Stimulated activated CD4-positive, alpha-beta T cell treated with anti-CD3 and anti-CD28 coated beads, Interleukin-15, amount 100 ng/mL, for 1 hour (primary cell): ENCODE measurements at places on chromosomes 12 and 14.

- DNase-seq, result no peak
Measured at GRCh38 chr14:52936437-52936836, 14.4 kb downstream of the FERMT2 start.

DNA sequence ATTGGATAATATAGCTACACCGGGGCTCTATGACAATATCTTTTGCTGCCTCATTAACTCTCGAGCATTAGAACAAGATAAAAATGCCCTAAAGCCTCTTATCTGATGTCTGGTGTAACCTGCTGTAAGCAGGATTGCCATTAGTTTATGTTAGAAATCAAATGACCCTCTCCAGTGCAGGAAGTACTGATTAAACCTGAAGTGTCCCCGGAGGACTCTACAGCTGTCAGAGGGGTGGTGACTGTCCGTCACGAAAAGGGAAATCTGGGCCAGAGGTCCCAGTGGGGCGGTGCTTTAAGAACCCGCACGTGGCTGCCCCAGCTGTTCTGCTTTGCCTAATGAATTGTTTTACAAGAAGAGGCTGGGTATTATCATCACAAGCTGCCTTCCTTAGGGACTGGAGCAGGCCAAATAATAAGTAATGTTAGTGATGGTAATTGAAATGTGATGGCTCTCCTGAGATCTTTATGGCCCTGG is 55.7 kb downstream of the LIN52 start:
- DNase-seq, result no peak

GRCh38 chr12:107461222-107461975 is 224.2 kb upstream of the PWP1 start:
- DNase-seq, result no peak

- DNase-seq, result no peak
Measured at GRCh38 chr12:132138941-132139871, 4.9 kb downstream of the DDX51 start.

- no peak for DNase-seq
Measured at GRCh38 chr12:70106347-70106746, 136.9 kb upstream of the CNOT2 start.

- no peak for DNase-seq
Measured at GRCh38 chr12:107560899-107561285, 124.7 kb upstream of the PWP1 start.

DNA sequence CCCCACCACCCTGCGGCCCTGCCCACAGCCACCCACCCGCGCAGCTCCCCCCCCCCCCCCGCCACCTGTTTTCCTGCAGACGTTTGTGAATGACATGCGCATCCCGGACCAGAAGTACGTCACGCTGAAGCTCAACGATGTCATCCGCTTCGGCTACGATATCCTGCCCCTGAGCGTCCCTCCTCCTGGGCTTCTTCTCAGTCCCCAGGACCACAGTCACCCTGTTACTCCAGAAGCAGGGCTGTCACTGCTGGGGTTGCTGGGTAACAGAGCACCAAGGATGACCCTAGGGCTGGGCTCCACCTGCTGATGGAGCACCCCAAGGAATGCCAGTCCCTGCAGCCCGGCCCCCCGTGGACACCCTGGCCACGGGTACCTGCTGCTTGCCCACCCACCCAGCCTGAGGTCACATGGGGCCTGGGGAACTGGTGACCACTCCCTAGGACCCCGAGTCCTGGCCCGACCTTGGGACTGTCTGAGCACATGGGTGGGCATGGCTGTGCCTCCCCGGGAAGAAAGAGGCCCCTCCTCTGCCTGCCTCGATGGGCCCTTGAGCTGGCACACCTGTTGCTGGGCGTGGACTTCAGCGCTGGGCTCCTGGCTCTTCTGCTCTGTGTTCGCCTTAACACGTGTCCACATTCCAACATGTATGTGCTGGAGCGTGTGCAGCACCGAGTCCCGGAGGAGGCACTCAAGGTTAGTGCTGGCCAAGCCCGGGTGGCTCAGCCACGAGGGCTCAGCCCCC is 12.9 kb downstream of the CEP170B start:
- no peak for DNase-seq

GRCh38 chr12:126993898-126994297 is 1273.1 kb upstream of the TMEM132C start:
- DNase-seq, result no peak

DNA sequence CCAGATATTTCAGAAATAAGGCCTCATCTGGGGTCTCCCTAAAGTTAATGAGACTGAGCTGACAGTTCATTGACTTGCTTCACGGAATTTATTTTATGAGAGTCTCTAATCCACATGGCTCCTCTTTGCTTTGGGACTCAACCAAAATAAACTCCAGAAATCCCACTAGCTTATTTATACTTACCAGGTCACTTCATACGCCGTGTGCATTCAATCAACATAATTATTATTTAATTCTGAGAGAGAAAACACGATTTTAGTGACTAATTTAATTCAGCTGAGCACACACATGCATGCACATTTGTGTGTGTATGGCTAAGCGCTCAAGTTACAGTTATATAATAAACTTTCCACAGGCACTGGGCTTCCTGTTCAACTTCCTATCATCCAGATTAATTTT is 333.4 kb upstream of the CCDC196 start:
- DNase-seq, result no peak

DNA sequence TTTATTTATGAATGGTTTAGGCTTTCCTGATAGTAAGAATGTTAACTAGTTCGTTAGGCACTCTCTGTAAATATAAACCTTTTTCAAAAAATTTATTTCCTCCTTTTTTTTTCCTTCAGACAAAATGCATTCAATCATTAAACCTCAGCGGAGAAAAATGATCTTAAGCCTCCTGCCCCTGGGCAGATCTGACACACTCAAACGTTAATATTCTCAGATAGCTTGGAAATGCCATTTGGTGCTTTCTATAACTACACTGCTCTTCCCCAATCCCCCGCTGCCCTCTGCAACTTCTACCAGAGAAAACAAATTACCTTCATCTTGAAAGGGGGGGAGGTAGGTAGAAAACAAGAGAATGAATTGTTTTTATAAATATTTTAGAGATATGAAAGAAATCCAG is 521.2 kb downstream of the MED13L start:
- no peak for DNase-seq

- DNase-seq, result no peak
Measured at GRCh38 chr12:26434299-26435068, 239.1 kb downstream of the SSPN start.

- DNase-seq, result no peak
Measured at GRCh38 chr14:62905566-62905965, 139.7 kb downstream of the KCNH5 start.

- DNase-seq, result no peak
Measured at GRCh38 chr12:16218934-16219751, 58.3 kb downstream of the SLC15A5 start.

DNA sequence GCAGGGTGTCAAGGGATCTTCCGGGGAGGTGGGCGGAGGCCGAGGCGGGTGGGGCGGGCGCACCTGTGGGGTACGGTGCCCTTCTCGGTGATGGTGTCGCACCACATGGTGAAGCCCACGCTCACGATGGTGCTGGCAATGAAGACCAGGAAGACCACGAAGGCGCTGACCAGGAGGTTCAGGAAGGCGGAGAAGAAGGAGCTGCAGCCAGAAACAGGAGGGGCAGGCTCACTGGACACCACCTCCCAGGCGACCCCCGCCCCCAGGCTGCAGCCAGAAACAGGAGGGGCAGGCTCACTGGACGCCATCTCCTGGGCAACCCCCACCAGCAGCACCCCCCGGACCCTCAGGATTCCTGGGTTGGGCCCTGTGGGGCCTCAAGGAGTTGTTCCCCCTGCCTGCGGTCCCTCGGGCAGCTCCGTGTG is 7.6 kb downstream of the TMEM179 start:
- no peak for DNase-seq

GRCh38 chr14:53237488-53237887 is 84.4 kb upstream of the DDHD1 start:
- no peak for DNase-seq

- no peak for DNase-seq
Measured at GRCh38 chr14:29740491-29740890, 187.2 kb downstream of the PRKD1 start.

DNA sequence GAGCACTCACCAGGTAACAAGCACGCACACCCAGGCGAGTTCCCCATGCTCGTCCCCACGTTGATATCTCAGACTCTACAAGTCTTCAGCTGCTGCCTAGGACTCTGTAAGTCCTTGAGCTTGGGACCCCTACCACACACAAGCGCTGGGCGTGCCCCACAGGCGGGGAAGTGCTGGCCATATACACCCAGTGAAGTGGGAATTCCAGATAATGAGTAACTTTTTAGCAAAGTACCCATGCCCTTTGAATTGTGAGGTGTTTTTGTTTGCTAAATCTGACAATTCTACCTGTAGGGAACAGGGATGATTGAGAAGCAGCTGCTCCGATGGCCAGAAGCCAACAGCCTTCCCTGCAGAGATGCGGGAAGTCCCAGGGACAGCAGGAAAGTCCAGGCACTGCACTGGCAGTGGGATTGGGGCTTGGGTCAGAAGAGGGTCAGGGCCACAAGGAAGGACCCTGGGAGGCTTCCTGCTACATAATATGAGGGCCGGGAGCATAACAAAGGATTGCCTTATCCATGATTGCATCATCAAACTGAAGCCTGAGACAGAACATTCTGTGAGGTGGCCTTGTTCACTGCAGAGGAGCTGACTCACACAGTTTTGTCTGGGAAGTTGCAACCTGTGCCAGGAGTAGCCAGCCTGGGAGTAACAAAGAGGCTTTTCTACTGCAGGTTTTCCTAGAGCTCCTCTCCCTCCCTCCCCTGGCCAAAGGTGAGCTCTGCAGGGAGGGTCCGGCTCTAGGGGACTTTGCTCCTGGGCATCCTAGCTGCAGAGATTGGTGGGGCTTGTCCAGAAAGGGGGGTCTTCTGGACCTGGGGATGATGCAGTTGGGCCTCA is 13.2 kb upstream of the SERPINA3 start:
- no peak for DNase-seq

GRCh38 chr12:19575337-19576243 is 136.3 kb downstream of the AEBP2 start:
- no peak for DNase-seq

DNA sequence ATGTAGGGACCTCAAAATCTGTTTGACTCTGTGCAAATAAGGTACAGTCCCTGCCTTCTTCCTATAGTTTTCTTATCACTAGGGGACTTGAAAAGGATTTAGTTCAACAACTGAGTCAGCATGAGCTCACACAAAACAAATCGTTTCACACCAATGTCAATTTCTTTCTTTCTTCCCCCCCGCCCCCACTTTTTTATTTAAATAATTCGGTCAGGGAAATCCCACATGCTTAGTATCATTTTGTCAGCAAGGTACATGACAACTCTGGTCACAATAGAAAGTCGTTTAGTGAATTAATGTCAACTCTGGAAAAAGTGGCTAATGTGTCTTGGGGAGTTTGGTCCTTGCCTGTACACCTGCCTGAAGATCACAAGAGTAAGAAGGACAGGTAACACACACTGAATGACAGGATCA is 232.2 kb upstream of the PLEKHG7 start:
- DNase-seq, result no peak

GRCh38 chr14:92499234-92499633 is 14.3 kb upstream of the RIN3 start:
- no peak for DNase-seq

GRCh38 chr12:46370380-46370734 is 2.2 kb downstream of the SLC38A2 start:
- no peak for DNase-seq

DNA sequence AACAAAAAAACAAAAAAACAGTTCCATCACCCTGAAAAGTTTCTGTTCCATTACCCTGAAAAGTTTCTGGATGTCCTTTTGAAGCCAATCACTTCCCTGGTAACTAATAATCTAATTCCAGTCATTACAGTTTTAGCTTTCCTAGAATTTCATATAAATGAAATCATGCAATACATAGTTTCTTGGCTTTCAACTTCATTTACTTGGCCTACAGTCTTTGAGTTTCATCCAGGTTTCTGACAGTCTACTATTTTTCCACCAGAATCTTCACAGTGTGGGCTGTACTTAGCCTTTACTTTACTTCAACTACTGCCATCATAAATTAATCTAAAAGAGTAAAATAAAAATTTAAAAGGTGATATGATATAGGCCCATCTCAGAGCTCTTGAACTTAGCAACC is 55.5 kb downstream of the RPS6KA5 start:
- no peak for DNase-seq

- no peak for DNase-seq
Measured at GRCh38 chr12:124509676-124510300, 57.6 kb downstream of the NCOR2 start.

DNA sequence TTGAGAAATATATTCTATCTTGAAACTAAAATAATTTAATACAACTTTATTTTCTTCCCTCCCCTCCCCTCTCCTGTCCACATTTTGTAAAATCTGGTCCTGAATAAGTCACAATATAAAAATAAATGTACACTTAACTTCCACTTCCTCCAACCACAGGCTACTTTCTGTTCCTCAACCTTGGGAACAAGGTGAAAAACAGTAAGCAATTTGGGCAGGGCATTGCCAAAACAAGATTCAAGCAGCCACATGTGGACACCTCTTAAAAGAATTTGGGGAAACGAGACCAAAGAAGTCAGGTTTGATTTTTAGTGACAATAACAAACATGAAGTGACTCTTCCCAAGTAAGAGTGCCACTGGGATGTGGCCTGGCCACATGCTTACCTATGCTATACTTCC is 115.7 kb downstream of the PTPRQ start:
- no peak for DNase-seq

GRCh38 chr12:52448228-52448627 is 3.7 kb downstream of the KRT6B start:
- DNase-seq, result no peak

- no peak for DNase-seq
Measured at GRCh38 chr12:11593013-11593412, 56.5 kb upstream of the ETV6 start.

GRCh38 chr12:91533366-91533765 is 350.7 kb upstream of the DCN start:
- DNase-seq, result no peak

GRCh38 chr12:46472893-46473633 is 100.5 kb upstream of the SLC38A2 start:
- DNase-seq, result no peak

DNA sequence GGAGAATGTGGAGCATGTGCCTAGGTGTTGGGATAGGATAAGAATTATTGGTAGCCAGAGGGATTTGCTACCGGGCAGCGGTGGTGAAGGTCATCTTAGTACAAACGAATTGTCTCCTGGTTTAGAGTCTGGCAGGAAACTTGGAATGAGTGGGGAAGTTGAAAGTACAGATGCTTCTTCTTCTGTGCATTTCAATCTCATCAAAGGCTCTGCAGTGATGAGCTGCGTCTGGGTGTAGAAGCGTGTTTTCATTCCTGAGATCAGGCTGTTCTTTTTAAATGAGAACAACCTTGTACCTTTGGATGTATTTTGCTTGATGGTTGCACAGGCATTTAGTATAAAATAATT is 2.1 kb downstream of the WNK1 start:
- DNase-seq, result no peak
